Stomach (tissue), 19 donors: ENCODE measurements at places on chromosomes 3 and 15. TPM values are rescaled to one million over a fixed set of nuclear protein-coding genes. Genes with fewer than 3 reads are reported as not detected.
A peak's percentile ranks its signal among the peaks of the same experiment; 100 is the strongest.

- peaks cover 82% of the 10 kb centered on the region for H3K36me3 ChIP-seq
- H3K4me3 ChIP-seq: no peak overlapping the region
- no peak for DNase-seq
- H3K27ac ChIP-seq: no peak overlapping the region
- H3K27me3 ChIP-seq: no peaks in the 10 kb centered on the region
- H3K4me1 ChIP-seq: no peaks in the 10 kb centered on the region
These were observed 10.9 kb downstream of the CIAO2A start for GRCh38 chr15:64082757-64083156.

DNA sequence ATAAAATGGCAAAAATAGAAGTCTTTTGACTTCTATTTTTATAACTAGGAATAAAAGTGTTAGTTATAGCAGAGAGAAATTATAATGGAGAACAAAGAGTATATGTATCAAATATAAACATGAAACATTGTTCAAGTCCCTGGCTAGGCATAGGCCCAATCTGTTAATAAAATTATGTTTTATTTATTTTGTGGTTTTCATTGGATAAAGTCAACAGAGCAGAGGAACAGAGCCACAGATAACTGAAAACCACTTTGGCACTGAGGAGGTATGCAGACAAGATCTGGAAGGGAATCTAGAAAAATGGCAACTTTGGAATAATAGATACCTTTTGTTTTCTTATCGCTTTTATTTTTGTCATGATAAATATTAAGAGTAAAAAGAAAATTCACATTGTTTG, 50.4 kb upstream of the ICE2 start:
- peaks cover 29% of the 10 kb centered on the region for H3K4me1 ChIP-seq
- DNase-seq: no peak
- no peak overlapping the region for H3K4me3 ChIP-seq
- peaks cover 8% of the 10 kb centered on the region for H3K36me3 ChIP-seq
- no peaks in the 10 kb centered on the region for H3K27me3 ChIP-seq

GRCh38 chr3:32148351-32148750, 41.9 kb downstream of the GPD1L start:
- no peak overlapping the region for H3K27ac ChIP-seq
- H3K4me1 ChIP-seq: no peaks in the 10 kb centered on the region
- no peak overlapping the region for H3K4me3 ChIP-seq
- H3K27me3 ChIP-seq: no peaks in the 10 kb centered on the region
- peaks cover 72% of the 10 kb centered on the region for H3K36me3 ChIP-seq
- DNase-seq: no peak

GRCh38 chr15:91566141-91566540, 287.4 kb upstream of the SLCO3A1 start:
- DNase-seq: no peak
- no peaks in the 10 kb centered on the region for H3K36me3 ChIP-seq
- no peak overlapping the region for H3K27ac ChIP-seq
- no peak overlapping the region for H3K4me3 ChIP-seq
- H3K27me3 ChIP-seq: no peaks in the 10 kb centered on the region

DNA sequence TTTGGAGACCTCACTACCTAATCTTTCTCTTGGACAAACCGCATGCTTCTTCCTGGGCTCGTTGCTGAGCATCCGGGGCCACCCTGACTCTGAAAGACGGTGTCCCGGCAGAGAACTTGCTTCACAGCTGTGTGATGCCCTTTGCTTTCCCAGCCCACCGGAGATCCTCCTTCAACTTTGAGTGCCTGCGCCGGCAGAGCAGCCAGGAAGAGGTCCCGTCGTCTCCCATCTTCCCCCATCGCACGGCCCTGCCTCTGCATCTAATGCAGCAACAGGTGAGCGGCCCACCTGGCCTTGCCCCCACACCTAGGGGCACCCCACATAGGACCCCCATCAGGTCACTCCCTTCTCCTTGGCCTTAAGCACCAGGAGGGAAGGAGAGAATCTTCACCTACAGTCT, 37.7 kb downstream of the CHDH start:
- no peaks in the 10 kb centered on the region for H3K27me3 ChIP-seq
- H3K27ac ChIP-seq: no peak overlapping the region
- no peaks in the 10 kb centered on the region for H3K36me3 ChIP-seq
- DNase-seq: no peak

DNA sequence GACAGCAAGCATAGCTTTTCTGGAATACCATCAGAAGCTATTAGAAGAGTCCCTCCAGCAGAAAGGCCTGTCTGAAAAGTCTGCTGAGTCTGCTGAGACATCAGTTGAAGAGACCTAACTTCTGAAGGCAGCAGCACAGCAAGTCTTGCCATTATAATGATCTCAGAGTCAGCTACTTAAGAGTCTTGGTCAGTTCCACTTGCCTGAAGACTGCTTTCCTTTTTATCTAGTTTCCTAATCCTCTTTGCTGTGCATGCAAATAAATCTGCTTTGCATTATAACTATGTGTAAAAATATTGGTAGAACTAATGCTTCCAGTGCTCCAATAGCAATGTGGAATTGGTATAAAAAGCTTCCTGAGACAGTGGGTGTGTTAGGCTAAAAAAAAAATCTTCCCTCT, 34.9 kb upstream of the CPOX start:
- no peak overlapping the region for H3K27ac ChIP-seq
- H3K27me3 ChIP-seq: no peaks in the 10 kb centered on the region
- no peak for DNase-seq

DNA sequence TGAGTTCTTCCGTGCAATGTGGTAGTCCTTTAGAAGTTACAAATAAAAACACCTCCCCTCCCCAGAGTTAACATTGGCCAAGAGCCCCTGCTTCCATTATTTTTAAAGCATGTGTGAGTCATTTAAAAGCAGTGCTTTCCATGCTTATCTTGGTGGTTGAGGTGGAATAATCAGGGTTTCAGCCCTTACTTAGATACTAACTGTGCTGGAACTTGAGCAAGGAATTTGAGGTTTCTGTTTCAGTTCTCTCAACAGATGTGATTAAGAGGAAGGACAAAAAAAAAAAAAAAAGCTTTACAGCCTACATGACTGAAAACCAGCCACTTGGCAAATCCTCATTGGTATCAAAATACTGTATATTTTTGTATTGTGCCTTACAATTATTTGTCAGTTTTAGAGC, 64.5 kb downstream of the CGNL1 start:
- DNase-seq: no peak
- peaks cover 17% of the 10 kb centered on the region for H3K4me1 ChIP-seq
- peak overlapping the region; percentile 70 for H3K27ac ChIP-seq
- no peak overlapping the region for H3K4me3 ChIP-seq
- peaks cover 19% of the 10 kb centered on the region for H3K36me3 ChIP-seq

- peaks cover 3% of the 10 kb centered on the region for H3K27me3 ChIP-seq
- H3K4me3 ChIP-seq: no peak overlapping the region
- H3K27ac ChIP-seq: no peak overlapping the region
- DNase-seq: peak; percentile 25
- no peaks in the 10 kb centered on the region for H3K36me3 ChIP-seq
- H3K4me1 ChIP-seq: no peaks in the 10 kb centered on the region
These were observed 667.4 kb downstream of the ROBO2 start for GRCh38 chr3:77707281-77707680.

- H3K27me3 ChIP-seq: no peaks in the 10 kb centered on the region
- no peak overlapping the region for H3K27ac ChIP-seq
- H3K4me1 ChIP-seq: no peaks in the 10 kb centered on the region
- no peak for DNase-seq
- no peak overlapping the region for H3K4me3 ChIP-seq
These were observed 184.1 kb downstream of the LRTM1 start for GRCh38 chr3:54743755-54744154.

DNA sequence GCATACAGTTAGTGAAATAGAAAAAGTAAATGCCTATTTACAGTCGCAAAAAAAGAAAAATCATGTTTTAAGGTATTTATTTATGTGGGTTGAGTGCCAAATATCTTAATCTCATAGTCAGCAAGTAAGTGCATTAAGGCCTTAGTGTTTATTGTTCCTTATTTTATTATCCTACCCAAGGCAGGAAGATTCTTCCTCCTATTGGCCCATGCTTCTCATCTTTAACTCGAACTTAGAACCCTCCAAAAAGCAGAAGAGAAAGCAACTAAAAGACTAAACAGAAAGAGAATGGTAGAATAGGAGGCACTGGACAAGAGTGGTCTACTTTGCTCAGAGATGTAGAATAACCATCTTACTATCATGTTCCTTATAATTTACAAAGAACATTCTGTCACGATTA, 7.5 kb downstream of the RFX7 start:
- H3K4me1 ChIP-seq: peaks cover 5% of the 10 kb centered on the region
- no peak overlapping the region for H3K27ac ChIP-seq
- no peak for DNase-seq
- H3K27me3 ChIP-seq: no peaks in the 10 kb centered on the region
- H3K36me3 ChIP-seq: peaks cover 9% of the 10 kb centered on the region

- DNase-seq: no peak
- H3K27me3 ChIP-seq: no peaks in the 10 kb centered on the region
- no peaks in the 10 kb centered on the region for H3K36me3 ChIP-seq
- no peaks in the 10 kb centered on the region for H3K4me1 ChIP-seq
These were observed 22.9 kb downstream of the ST8SIA2 start for GRCh38 chr15:92416557-92416956.

DNA sequence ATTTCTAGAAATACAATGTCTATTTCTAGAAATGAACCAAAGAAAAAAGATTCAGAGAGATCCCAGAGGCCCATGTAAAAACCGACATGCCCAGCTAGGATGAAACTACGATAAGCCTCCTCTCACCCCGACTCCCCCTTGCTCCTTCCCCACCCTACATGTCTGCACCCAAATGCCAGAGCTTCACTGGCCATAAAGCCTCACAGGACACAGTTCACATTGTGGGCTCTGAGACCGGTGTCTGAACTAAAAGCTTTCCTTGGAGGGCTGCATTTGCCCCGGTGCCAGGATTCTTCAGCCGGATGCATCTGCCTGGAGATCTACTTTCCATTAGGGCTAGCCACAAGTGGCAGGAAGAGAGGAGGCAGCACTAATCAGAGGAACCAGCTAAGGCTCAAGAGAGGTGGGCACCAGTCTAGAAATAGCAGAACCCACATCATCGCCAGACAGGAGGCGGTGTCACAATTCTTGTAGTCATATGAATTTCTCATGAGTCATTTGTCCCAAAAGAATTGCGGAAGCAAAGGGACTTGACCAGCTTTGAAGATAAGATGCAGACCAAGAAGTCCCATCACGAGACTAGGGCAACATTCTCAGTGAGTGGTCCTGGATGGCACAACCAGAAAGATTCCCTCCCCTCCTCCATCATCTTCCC, 353.6 kb downstream of the NTRK3 start:
- no peak overlapping the region for H3K27ac ChIP-seq
- H3K27me3 ChIP-seq: no peaks in the 10 kb centered on the region
- H3K4me3 ChIP-seq: no peak overlapping the region
- no peak for DNase-seq
- H3K4me1 ChIP-seq: no peaks in the 10 kb centered on the region
- H3K36me3 ChIP-seq: no peaks in the 10 kb centered on the region

DNA sequence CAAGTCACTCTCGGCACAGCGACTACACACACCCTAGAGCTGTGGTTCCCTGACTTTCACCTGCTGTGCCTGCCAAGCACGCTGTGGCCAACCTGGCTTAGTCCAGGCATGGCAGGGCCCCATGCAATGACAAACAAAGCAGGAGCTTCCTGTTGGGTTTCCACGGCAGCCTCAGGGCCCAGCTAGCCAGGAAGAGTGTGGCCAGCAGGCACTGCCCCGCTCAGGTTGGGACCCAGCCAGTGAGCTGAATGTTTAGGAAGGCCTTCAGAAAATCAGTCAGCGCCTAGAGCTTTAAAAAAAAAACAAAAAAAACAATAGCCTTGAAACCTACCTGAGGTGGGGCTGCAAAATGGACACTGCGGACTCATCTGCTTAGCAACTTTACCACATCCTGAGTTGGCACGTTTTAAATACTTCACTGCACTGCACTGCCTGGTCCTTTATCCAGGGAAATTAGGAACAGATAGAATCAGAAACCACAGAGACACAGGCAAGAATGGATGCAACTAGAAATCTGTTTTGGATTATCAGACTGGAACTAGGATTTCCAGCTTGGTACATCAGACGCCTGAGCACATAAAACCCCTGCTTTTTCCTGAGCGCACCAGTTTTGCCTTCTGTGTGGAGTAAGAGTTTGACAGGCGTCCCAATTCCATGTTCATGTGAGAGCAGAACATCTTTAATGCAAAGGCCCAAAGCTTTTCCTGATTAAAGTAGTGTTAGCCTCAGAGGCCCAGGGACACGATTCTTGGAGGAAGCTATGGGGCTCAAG, 36.2 kb upstream of the LDHAL6B start:
- H3K4me1 ChIP-seq: peaks cover 20% of the 10 kb centered on the region
- H3K27ac ChIP-seq: peak overlapping the region; percentile 59
- H3K4me3 ChIP-seq: no peak overlapping the region
- DNase-seq: peak; percentile 44

- no peak overlapping the region for H3K27ac ChIP-seq
- no peaks in the 10 kb centered on the region for H3K36me3 ChIP-seq
- H3K27me3 ChIP-seq: no peaks in the 10 kb centered on the region
- H3K4me3 ChIP-seq: peak overlapping the region; percentile 12
- peaks cover 29% of the 10 kb centered on the region for H3K4me1 ChIP-seq
These were observed 139.8 kb downstream of the BBX start for GRCh38 chr3:107662586-107662985.

DNA sequence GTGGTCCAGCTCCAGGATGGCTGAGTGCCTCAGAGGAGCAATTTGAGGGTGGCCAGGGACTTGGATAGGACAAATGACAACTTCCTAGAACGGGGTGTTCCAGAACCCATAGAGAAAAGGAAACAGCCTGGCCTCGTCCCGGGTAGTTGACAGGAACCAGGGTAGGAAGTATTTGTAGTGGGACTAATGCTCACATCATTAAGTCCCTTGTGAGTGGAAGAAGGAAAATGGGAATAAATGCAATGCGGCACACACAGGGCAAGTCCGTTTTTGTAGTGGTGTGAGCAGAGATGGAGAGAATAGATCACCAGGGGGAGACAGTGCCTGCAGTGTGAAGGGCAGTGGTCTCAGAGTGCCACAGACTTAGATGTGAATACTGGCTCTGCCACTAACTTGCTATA, 19.6 kb downstream of the TIMP4 start:
- peak; percentile 78 for DNase-seq
- peaks cover 24% of the 10 kb centered on the region for H3K4me1 ChIP-seq
- no peaks in the 10 kb centered on the region for H3K27me3 ChIP-seq
- H3K27ac ChIP-seq: no peak overlapping the region

DNA sequence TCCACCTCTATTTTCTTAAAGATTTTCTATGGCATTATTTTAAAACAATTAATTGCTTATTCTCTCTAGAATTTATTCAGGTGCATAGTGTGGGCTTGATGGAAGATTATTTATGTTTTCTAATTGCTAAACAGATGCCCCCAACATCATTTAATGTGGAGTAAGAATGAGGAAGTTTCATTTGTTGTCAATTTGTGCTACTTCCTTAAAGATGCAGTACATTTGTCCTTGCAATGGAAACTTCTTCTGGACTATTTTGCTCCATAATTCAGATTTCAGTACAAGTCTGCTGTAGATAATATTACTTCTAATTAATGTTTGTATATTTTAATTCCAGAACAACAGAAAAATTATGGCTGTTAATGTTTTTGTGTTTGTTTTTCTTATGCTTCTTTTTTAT, 104.8 kb downstream of the TGFBR2 start:
- H3K4me3 ChIP-seq: no peak overlapping the region
- no peaks in the 10 kb centered on the region for H3K27me3 ChIP-seq
- no peaks in the 10 kb centered on the region for H3K4me1 ChIP-seq
- no peak overlapping the region for H3K27ac ChIP-seq
- H3K36me3 ChIP-seq: no peaks in the 10 kb centered on the region

ARPC4 gene
- 150 TPM for total RNA-seq

ADGRG7 gene
- not detected for total RNA-seq

ACTC1 gene
- total RNA-seq: not detected

TRPM1 gene
- not detected for total RNA-seq
